ENCODE measurements at places on chromosomes 5 and 9.

DNA sequence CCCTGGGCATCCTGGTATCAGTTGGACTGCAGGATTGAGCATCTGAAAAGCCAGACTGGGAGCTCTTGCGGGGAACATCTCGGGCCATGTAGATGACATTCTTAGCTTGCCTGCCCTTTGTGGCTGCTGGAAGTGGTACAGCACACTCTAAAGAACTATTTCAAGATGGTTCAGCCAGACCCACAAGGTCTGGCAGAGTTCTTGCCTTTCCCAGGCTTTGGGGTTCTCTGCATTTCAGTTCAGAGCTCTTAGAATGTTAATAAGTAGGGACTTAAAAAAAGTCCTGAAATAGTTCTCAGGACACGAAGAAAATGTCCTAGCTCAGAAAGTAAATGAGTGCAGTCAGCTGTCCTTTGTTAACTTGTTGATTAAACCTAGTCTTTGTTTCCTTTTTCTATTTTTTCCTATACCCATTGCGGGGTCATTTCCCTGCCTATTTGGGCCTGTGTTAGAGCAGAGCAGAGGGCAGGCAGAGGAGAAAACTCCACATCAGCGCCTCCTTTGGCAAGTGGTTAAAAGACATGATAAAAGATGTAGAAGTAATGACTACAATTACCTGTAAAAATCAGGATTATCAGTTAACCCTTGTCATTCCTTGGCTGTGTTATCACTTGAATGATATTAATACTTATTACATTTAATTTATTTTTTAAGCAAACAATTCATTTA is 291.5 kb downstream of the ZSWIM6 start:
- DNase-seq: no peak

GRCh38 chr5:138557677-138558076 is 14.6 kb upstream of the ETF1 start:
- DNase-seq: no peak

GRCh38 chr5:67957374-67957773 is 258.2 kb upstream of the PIK3R1 start:
- no peak for DNase-seq

- DNase-seq: no peak
These were observed 93.5 kb upstream of the RIOK2 start for GRCh38 chr5:97276474-97277120.

- DNase-seq: no peak
These were observed 16.1 kb downstream of the ZNF608 start for GRCh38 chr5:124730381-124730780.

Data from CD4-positive, alpha-beta T cell treated with Interleukin-4 for 4 hours (primary cell).